ENCODE measurements at places on chromosomes 1 and 21.

- DNase-seq = no peak
Observed at GRCh38 chr1:8711873-8712412, 105.5 kb downstream of the RERE start.

DNA sequence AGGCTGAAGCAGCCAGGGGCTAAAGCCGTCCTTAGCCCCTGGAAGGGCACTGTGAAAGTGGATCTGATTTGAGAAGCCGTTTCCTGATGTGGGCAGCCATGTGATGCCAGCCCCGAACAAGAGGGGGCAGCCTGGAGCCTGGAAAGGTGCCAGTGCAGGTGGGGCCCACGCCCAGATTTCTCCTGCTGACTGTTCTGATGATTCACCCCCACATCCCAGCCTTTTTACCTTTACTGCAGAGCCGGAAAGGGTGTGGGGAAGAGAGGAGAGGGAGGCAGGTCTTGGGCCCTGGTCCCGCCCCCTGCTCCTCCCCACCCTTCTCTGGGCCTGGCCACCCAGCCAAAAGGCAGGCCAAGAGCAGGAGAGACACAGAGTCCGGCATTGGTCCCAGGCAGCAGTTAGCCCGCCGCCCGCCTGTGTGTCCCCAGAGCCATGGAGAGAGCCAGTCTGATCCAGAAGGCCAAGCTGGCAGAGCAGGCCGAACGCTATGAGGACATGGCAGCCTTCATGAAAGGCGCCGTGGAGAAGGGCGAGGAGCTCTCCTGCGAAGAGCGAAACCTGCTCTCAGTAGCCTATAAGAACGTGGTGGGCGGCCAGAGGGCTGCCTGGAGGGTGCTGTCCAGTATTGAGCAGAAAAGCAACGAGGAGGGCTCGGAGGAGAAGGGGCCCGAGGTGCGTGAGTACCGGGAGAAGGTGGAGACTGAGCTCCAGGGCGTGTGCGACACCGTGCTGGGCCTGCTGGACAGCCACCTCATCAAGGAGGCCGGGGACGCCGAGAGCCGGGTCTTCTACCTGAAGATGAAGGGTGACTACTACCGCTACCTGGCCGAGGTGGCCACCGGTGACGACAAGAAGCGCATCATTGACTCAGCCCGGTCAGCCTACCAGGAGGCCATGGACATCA lies at the start of gene SFN:
Gene SFN (plus strand): TSS at position 369 of the 904 bp plus-strand sequence. CDS start 64 bp downstream, at position 433.
- DNase-seq = peak; percentile 47

DNA sequence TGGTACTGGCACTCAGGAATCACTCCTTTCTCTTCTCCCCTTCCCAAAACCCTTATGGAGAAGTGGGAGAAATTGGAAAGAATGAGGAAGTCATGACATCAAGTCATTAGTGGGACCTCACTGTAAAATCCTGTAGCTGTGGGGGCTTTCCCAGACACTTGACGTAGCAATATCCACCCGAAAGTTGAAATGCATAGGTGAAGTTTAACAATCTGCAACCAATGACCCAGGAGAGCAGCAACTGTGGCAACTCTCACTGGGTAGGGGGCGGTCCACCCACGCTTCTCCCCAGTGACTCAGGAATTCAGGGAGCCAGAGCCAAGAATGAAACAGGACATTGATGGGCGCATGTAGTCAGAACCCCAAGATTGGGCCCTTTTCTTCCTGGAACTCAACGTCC lies 27.0 kb downstream of the ABCA4 start:
- no peak for DNase-seq

DNA sequence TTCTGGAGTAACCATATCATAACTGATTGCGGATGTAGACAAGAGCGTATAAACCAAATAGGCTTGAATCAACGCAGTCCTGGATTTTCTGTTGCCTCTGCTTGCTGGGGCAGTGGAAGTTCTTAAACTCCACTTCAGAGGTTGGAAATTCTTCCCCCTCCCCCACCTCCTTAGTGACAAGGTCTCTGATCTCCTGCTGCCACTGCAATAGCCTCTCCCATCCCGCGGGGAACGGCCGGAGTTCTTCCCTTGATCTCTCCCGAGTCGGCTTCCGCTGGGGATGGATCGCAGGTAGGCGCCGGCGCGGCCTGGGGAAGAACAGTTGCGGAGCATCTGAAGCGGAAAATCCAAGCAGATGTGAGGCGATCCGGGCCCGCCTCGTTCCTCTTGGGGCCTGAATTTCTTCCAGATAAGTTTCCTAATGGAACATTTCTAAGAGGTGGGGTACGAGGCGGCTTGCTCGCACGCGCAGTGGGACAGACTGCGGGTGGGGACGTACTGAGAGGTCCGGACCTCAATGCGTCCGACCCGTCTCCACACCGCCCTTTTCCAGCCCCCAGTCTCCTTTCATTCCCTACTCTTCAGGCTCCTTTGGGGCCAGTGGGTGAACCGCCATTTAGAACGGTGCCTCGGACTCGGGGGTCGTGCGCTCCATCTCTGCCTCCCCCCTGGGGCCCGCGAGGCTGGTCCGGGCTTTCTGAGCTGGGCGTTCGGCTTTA lies 3.1 kb upstream of the SIM2 start:
- peak; percentile 75 for DNase-seq

GRCh38 chr1:41728403-41729202 lies 190.1 kb downstream of the HIVEP3 start:
- DNase-seq = peak; percentile 50

DNA sequence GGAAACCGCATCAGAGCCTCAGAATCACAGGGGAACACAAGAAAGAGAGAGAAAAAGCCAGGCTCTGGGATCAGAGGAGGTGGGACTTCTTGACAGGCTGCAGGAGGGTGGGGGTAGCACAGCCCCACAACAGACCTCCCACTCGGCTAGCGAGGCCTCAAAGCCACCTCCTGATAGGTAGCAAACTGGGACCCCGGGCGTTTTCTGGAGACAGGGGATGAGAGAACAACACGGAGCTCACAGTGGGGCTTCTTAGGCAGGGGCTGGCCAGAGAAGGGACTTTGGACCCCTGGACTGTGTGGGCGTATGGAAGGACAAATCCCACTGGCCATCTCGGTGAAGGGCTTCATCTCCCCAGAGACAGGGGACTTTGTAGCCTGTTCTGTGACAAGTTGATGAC lies 116.3 kb downstream of the AJAP1 start:
- no peak for DNase-seq

GRCh38 chr21:41141031-41141457 lies 26.9 kb upstream of the BACE2 start:
- DNase-seq = no peak

- DNase-seq = no peak
Observed at GRCh38 chr1:93707956-93708355, 26.3 kb upstream of the BCAR3 start.

- peak; percentile 30 for DNase-seq
Observed at GRCh38 chr1:94025383-94026340, 95.3 kb downstream of the ABCA4 start.

- peak; percentile 97 for DNase-seq
Observed at GRCh38 chr1:202154766-202155477, 5.5 kb downstream of the PTPN7 start.

All from WERI-Rb-1 (cell line).